Stimulated activated CD4-positive, alpha-beta T cell treated with anti-CD3 and anti-CD28 coated beads, Interleukin-12 subunit alpha, Interleukin-12 subunit beta, amount 100 ng/mL, for 48 hours (primary cell): ENCODE measurements at places on chromosomes 12 and 14.
A peak's percentile ranks its signal among the peaks of the same experiment; 100 is the strongest.

GRCh38 chr12:75890141-75890540 lies 141.4 kb downstream of the PHLDA1 start:
- DNase-seq = no peak

GRCh38 chr12:111597831-111598636 lies 1.1 kb downstream of the ATXN2 start:
- DNase-seq = peak; percentile 9

DNA sequence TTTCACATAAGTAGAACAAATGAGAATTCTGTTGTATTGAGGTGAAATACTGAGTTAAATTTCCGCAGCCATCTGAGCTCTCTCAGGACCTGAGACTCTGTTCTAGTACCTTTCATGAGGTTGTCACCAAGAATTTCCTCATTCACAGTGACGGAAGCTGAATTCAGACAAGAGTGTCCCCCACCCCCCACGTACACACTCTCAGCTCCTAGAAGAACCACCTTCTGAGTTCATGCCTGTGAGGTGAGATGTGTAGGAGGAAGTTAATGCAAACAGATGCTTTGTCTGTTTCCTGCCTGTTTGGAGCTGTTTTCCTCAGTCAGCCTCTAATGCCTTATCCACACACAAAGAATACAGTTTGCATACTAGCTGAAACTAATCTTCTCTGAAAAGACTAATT lies 18.2 kb downstream of the BICDL1 start:
- DNase-seq = peak; percentile 73

GRCh38 chr12:26867080-26867479 lies 34.1 kb upstream of the ITPR2 start:
- DNase-seq = no peak

- no peak for DNase-seq
These were observed 824 bp upstream of the PSMB5 start for GRCh38 chr14:23035303-23036144.

- no peak for DNase-seq
These were observed 5.8 kb downstream of the CCNB1IP1 start for GRCh38 chr14:20327005-20327869.

- DNase-seq = no peak
These were observed 3.2 kb downstream of the SUSD6 start for GRCh38 chr14:69614592-69614991.

DNA sequence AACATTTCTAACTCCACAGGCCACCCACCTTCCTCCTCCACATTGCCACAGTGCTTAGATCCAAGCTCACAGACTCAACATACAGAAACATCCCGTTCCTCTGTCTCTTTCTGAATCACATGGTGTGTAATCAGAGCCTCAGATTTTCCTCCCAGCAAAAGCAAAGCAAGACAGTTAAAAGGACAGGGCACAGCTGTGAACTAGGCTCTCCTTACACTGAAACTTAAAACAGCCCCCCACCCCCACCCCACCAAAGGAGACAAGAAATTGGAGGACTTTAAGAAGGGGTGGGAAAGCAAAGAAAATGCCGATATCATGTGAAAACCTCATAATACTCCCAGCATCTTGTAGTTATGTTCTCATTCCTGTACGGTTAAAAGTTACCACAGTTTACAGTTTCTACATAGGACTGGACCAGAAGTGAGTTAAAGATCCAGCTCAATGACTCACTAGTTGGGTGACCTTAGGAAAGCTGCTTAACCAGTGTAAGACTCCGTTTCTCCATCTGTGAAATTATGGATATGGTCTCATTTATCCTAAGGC lies 4.8 kb downstream of the YBX3 start:
- no peak for DNase-seq

- DNase-seq = no peak
These were observed 1891.5 kb upstream of the SEL1L start for GRCh38 chr14:83425138-83425537.

GRCh38 chr14:101980700-101981099 lies 16.3 kb downstream of the DYNC1H1 start:
- no peak for DNase-seq

GRCh38 chr12:129776977-129777667 lies 126.7 kb downstream of the TMEM132D start:
- DNase-seq = no peak

- no peak for DNase-seq
These were observed 64.9 kb upstream of the STRN3 start for GRCh38 chr14:31090883-31091764.

DNA sequence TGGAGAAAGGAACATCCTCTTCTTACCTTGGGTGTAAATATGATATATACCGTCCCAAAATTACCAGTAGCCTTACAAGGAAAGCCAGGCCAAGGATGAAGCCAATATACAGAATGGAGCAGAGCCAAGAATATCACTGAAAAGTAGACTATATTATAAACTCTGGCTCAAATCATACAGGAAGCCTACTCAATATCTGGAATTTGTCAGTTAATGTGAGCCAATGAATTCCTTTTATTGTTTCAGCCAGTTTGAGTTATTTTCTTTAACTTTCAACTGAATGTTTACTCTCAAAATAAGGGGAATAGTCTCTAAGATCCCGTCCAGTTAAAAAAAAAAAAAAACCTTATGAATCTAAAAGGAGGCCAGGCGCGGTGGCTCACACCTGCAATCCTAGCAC lies 9.8 kb upstream of the DENND5B start:
- no peak for DNase-seq

DNA sequence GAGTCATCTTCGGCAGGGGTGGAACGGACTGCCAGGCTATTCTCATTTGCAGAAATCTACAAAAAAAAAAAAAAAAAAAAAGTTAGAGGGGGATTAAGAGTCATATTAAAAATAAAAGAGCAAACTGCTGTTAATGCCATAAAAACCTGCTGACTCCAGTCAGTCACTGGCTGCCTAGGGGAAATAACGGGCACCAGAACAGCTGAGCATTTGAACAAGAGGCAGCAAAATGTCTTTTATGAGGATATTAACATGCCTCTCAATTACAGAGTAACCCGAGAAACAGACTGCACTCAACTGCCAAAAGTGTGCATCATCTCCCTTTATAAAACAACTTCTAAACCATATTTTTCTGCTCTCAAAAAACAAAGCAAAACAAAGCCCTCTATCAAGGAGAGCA lies 28.7 kb upstream of the CERS5 start:
- no peak for DNase-seq

GRCh38 chr14:76022991-76023390 lies 37.4 kb downstream of the IFT43 start:
- no peak for DNase-seq

DNA sequence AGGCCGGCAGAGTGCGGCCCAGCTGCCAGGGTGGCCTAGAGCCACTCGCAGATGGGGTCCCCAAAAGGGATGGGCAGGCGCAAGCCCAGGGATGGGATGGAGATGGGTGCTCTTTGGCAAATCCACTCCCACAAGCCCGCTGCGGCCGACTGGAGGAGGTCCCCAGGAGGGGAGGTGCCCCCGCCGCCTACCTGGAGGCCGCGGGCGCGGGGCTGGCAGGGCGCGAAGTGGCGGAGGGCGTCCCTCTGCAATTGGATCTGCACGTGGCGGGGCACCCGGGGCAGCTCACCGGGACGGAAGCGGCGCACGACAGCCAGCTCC lies 730 bp downstream of the PPP1R3E start:
- peak; percentile 62 for DNase-seq

DNA sequence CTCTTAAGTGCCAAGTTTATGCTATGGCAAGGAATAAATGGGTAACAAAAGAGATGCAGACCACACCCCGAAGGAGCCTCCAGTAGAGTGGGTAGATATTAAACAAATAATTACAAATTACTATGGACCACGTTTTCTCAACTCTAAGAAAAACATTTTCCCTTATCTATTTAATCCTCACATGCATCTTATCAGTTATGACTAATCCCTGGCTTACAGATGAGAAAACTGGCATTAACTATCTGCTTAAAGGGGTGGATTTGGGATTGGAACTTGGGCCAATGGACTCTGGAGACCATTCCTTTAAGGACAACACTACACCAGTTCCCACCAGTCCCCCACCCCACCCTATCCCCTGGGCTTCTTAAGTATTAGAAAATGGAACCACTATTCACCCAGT lies 26.3 kb downstream of the PPM1H start:
- DNase-seq = no peak

GRCh38 chr12:32448586-32448985 lies 49.2 kb downstream of the FGD4 start:
- no peak for DNase-seq

- no peak for DNase-seq
These were observed 97.5 kb upstream of the NEDD1 start for GRCh38 chr12:96809522-96809921.

DNA sequence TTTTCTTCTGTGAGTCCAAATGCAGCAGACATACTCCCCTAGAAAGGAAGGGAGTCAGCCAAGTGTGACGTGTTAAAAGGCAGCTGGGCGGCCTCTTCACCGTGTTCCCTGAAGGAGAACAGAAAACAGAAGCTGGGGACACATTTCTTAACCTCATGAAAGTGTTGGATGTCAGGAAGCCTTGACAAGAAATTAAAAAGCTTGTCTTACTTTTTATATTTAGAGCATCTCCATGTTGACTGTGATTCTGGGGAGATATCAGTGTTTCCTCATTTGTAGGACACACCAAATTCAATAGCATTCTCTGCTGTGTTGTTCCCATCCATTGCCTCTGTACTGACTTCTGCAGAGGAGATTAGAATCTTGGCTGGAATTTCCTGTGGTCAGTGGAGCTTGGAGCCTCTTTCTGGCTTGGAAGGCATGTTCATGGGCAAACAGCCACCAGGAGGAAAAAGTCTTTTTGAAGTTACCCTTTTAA lies 93.7 kb downstream of the RMST start:
- no peak for DNase-seq

DNA sequence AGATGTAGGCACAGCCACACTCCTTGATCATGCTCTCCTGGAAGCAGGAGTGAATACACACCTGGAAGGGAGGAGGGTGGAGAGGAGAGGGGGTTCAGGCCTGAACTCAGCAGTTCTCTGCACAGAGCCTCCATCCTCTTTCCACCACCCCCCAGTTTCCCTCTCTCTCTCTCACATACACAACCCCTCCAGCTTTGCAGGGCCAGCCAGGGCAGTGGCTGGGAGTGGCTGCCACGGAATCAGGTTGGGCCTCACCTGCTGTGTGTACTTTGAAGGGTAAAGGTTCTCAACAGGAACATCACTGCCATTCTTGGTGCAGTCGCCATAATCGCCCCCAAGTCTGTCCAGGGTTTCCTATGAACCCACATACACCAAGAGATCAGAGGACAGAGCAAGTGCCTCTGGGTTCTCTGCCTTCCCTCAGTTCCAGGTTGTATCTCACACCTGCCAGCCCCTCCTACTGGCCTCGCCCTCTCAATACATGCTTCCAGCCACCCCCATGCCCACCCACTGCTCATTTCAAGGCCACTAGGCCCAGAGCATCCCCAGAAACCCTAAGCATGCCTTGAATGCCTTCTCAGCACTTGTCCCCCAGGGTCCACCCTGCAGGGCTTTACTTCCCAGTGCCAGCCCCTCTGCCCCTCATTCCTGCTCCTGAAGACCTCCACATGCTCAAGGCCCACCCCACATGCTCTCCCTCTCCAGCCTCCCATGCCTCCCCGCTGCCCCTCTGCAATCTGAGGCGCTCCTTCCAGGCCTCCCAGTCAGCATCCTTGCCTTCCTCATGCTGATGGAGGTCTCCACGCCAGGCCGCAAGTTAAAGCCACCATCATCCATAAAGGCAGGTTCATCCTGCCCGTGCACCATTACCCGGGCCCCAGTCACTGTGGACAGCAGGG lies 12.9 kb upstream of the TNFRSF1A start:
- no peak for DNase-seq

DNA sequence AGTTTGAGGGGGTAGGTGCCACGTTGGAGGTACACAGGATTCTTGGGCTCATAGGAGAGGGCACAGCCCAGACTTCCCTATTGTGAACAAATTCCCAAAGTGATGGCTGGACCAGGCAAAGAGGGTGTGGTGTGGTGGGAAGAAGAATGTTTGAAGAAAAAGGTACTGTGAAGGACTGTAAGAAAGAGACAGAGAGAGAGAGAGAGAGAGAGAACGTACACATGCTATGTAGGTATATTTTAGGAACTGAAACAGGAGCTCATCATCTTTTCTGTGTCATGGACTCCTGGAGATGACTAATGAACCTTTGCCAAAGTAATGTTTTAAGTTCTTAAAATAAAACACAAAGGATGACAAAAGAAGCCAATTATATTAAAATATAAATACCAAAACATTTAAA lies 24.5 kb downstream of the SLC17A8 start:
- DNase-seq = no peak

- no peak for DNase-seq
These were observed 31.3 kb upstream of the ULK1 start for GRCh38 chr12:131862994-131863710.

DNA sequence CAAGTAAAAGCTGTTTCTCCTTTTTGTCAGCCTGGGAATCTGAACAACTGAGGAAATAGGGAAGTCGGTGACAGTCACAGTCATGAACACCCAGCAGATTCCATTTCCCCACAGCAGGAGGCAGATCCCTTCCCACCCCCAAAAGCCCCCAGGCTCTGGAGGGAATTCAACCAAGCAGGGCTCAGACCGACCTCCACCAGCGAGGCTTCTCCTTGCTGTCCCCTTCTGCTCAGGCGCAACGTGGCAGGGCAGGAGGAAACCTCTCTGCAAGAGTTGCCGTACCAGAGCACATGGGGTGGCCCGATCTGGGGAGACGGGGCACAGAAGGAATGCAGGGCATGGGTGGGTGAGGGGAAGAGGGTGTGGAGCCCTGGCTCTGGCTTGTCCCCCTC lies 319 bp downstream of the GALNT6 start:
- no peak for DNase-seq

GRCh38 chr12:501722-502447 lies 42.1 kb downstream of the B4GALNT3 start:
- DNase-seq = no peak

DNA sequence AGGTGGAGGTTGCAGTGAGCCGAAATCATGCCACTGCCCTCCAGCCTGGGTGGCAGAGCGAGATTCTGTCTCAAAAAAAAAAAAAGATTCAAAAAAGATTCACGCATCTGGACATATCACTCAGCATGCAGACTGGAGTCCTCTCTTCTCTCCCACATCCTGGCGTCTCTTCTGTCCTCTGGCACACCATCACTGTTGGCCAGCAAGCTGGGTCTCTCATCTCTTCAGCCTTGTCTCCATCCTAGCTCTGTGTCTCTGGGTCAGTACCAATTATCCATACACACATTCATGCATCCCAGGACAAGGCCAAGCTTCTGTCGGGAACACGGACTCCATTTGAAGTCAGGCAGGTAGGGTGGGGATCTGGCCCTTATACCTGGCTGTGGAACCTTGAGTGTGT lies 105.5 kb upstream of the MAP1LC3B2 start:
- no peak for DNase-seq
